CD8-positive, alpha-beta T cell (primary cell): ENCODE measurements at places on chromosomes 5 and 9. TPM values are rescaled to one million over a fixed set of nuclear protein-coding genes. Genes with fewer than 3 reads are reported as not detected.

TEK gene
- total RNA-seq: not detected

DBN1 gene
- 16.2 TPM for total RNA-seq

NPR3 gene
- total RNA-seq: not detected

FAM81B gene
- not detected for total RNA-seq

PCAT7 gene
- total RNA-seq: not detected

NR2F1 gene
- total RNA-seq: not detected

MARCOL gene
- total RNA-seq: not detected

SLC25A48 gene
- not detected for total RNA-seq

FAM221B gene
- total RNA-seq: not detected

FAXDC2 gene
- total RNA-seq: 0.28 TPM

SAPCD2 gene
- 0.38 TPM for total RNA-seq

SHC3 gene
- not detected for total RNA-seq

SCGB3A2 gene
- total RNA-seq: not detected

SPINK6 gene
- not detected for total RNA-seq

EPB41L4B gene
- total RNA-seq: not detected

LHX6 gene
- total RNA-seq: not detected

C9orf153 gene
- 0.54 TPM for total RNA-seq

PCDHA11 gene
- total RNA-seq: not detected

MAMDC2 gene
- total RNA-seq: not detected

FLT4 gene
- 11.1 TPM for total RNA-seq

NSG2 gene
- not detected for total RNA-seq

CAVIN4 gene
- not detected for total RNA-seq

RABGAP1 gene
- 21.0 TPM for total RNA-seq

DEPDC1B gene
- total RNA-seq: 0.36 TPM
